ENCODE measurements at places on chromosomes 2 and 18.
A peak's percentile ranks its signal among the peaks of the same experiment; 100 is the strongest.

- H3K27ac ChIP-seq = no peak overlapping the region
- H3K36me3 ChIP-seq = no peaks in the 10 kb centered on the region
- no peak overlapping the region for H3K4me3 ChIP-seq
- no peak for DNase-seq
- H3K27me3 ChIP-seq = peaks cover 19% of the 10 kb centered on the region
Observed at GRCh38 chr18:50006470-50007046, 188.4 kb downstream of the MYO5B start.

DNA sequence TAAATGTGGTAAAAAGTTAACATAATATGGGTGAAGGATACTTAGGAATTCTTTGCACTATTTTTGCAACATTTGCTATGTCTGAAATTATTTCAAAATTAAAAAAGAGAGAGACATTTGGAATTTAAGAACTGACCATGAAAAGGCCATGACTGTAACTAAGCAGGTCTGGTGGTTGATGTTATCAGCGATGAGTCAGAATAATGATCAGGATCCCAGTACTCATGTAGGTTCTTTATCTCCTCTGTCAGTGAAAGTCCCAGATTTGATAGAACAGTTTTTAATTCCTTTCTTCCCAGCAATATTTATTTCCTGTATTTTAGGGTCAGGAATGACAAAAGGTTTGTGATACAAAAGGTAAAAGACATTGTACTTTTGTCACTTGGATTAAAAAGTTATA lies 242.4 kb upstream of the ZNF521 start:
- H3K36me3 ChIP-seq = no peaks in the 10 kb centered on the region
- H3K27me3 ChIP-seq = no peaks in the 10 kb centered on the region
- no peak overlapping the region for H3K27ac ChIP-seq
- H3K4me1 ChIP-seq = no peaks in the 10 kb centered on the region
- DNase-seq = no peak
- no peak overlapping the region for H3K4me3 ChIP-seq

- no peak overlapping the region for H3K4me3 ChIP-seq
- no peak for DNase-seq
- H3K27me3 ChIP-seq = no peaks in the 10 kb centered on the region
- peaks cover 21% of the 10 kb centered on the region for H3K4me1 ChIP-seq
- H3K27ac ChIP-seq = no peak overlapping the region
Observed at GRCh38 chr2:207833251-207833751, 63.6 kb upstream of the FZD5 start.

- H3K27ac ChIP-seq = no peak overlapping the region
- peaks cover 48% of the 10 kb centered on the region for H3K27me3 ChIP-seq
- H3K4me3 ChIP-seq = peak overlapping the region; percentile 70
- DNase-seq = no peak
- peaks cover 20% of the 10 kb centered on the region for H3K4me1 ChIP-seq
- no peaks in the 10 kb centered on the region for H3K36me3 ChIP-seq
Observed at GRCh38 chr18:13219593-13220159, 1.1 kb downstream of the LDLRAD4 start.

DNA sequence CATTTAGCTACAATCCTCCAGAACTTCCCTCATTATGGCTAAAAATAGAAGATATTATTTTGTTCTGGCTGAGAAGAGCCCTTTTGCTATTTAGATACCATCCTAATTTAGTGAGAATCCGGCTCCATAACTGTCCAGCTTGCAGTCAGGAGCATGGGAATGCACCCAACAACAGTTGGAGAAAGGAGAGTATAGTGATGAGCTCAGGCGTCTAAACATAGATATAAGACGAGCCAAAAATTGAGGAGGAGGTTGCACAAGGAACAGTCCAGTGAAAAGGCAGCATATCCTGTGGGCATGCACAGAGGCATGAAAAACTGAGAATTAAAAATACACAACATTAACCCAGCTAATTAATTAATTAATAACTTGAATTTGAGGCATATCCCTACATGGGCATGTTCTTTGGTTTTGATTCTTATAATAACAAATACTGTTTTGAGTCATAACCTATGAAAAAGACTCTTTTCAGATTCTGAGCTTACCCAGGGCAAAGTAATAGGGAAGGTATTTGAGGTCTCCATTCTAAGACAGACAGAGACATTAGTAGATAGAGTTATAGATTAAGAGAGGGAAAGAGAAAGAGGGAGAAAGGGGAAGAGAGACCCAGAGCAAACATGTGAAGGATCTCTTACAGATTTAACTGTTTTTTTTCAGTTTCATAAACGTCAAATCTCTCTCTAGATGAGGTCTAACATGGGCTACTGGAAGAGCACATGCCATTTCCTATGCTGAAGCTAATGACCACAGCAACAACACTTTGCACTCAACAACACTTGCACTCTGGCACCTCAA lies 311.2 kb downstream of the OSR1 start:
- H3K27ac ChIP-seq = no peak overlapping the region
- H3K36me3 ChIP-seq = no peaks in the 10 kb centered on the region
- no peak overlapping the region for H3K4me3 ChIP-seq
- no peaks in the 10 kb centered on the region for H3K4me1 ChIP-seq

DNA sequence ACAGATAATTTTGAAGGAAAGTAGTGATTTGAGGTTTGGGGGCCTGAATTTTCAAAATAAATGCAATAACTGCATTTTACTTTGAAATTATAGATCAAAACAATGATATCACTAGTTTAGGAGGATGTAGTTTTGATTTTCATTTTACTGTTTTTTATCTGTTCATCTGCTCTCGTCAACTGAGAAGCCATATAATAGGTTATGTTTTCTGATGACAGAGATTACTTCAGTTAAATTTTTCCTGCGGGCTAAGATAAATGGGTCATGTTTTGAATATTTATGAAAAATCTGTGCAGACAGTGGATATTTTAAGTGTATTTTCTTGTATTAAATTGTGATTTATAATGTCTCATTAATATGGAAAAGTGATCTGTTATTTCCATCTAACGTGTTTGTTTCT lies 573.4 kb downstream of the CPS1 start:
- H3K36me3 ChIP-seq = no peaks in the 10 kb centered on the region
- H3K27ac ChIP-seq = no peak overlapping the region
- no peaks in the 10 kb centered on the region for H3K27me3 ChIP-seq
- H3K4me3 ChIP-seq = no peak overlapping the region
- H3K4me1 ChIP-seq = no peaks in the 10 kb centered on the region

All from activated CD4-positive, alpha-beta memory T cell treated with anti-CD3 and anti-CD28 coated beads, Interleukin-2, amount 10 ng/mL, durations not matched to agents 7 days and 5 days (primary cell).